Stimulated activated CD8-positive, alpha-beta memory T cell treated with anti-CD3 and anti-CD28 coated beads, Interleukin-2, amount 100 ng/mL, for 48 hours (primary cell): ENCODE measurements at places on chromosomes 7 and 10.

DNA sequence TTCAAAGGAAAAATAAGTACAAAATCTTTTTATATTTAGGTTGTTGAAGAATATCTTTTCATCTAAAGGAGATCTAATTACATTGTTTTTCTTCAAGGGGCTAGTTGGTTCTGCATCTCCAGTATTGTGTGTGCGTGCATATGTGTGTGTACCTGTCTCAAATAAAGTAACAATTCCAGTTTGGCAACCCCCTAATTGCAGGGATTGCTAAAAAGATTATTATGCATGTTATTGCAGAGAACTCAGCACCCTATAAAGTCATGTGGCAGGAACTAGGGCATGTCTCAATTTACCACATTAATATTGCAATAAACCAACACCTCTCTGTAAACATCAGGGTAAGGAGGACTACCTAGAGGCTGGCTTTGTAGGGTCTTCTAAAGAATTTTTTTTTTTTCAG is 37.0 kb downstream of the MRPS33 start:
- DNase-seq: no peak

DNA sequence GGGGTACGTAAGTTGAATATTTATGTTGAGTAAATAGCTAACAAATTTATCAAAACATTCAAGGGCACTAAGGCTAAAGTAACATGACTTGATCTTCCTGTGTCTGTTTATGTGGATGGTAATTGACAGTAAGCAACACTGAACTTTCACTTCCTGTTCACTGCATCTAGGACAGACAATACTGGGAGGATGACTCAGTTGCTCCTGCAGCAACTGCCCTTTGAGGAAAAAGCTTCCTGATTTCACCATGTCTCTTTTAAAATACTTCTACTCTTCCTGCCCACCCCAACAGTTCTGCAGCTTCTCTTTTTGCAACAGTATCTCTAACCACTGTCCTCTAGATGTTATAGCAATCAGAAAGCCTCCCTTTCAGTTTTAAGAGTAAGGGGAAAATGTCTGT is 76.6 kb upstream of the HGF start:
- no peak for DNase-seq

DNA sequence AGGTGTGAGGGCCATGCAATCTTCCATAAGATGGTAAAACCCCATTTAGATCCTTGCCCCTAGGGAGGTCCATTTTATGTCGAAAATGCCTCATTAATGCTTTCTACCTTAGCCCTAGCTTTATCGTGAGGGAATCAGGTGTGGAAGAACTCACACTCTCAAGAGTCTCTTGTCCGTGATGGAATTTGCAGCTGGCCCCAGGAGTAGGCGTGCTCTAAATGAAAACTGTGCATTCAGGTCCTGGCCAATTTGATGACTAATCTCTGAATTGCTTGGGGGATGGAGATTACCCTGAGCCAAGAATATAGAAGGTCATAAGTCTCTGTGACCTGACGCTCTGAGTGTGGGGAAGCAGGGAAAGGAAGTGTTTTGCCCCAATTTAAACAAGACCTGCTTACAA is 6.6 kb downstream of the C10orf90 start:
- no peak for DNase-seq

GRCh38 chr10:122142641-122143237 is 128.4 kb upstream of the BTBD16 start:
- peak; percentile 18 for DNase-seq

DNA sequence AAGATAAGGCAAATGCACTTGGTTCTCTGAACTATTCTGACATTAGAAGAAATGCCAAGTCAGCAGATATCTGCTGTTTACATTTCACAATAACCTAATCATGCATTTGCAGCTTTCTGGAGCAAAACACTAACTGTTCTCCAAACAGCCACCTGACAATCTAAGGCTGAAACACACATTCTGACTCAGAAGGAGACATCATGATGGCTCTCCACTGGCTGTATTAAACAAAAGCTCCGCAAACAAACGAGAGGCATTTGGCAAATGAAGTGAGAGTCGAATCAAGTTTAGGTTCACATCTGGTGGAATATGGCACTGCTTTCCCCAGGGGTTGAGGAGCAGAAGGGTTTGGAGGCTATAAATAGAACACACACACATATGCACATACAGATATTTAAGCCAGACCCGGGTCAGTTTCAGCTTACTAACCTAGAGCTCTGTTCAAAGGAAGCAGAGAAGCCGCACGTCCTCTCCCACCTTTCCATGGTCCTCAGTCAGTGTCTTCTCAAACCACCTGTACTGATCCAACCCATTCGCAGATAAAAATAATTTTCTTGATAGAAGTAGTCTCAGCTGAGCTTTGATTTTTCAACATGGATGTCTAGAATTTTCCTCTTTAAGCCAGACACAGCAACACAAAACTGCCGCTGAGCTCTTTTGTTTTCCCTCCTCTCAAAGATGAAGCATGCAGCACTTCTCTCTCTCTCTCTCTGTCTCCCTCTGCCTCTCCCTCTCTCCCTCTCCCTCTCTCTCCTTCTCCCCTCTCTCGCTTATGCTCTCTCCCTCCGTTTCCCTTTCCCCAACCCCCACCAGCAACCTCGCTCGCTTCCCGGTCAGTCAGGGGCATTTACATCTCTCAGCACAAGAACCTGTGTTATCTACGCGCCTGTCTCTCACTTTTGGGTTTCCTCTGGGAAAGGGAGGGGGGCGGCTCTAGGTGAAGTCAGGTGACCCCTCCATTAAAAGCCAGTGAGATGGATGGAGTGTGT is 682.8 kb downstream of the MAGI2 start:
- DNase-seq: no peak

DNA sequence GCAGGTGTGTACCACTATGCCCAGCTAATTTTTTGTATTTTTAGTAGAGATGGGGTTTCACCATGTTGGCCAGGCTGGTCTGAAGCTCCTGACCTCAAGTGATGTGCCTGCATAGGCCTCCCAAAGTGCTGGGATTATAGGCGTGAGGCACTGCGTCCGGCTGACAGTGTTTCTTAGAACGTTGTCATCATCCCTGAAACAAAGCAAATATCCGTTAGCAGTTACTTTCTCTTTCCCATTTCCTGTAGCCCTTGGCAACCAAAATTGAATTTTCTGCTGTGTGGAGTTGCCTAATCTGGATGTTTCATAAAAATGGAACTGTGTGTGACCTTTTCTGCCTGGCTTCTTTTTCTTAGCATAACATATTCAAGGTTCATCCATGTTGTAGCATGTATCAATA is 22.4 kb downstream of the ZNF33A start:
- DNase-seq: no peak

GRCh38 chr7:105118612-105119600 is 104.9 kb downstream of the KMT2E start:
- DNase-seq: no peak

DNA sequence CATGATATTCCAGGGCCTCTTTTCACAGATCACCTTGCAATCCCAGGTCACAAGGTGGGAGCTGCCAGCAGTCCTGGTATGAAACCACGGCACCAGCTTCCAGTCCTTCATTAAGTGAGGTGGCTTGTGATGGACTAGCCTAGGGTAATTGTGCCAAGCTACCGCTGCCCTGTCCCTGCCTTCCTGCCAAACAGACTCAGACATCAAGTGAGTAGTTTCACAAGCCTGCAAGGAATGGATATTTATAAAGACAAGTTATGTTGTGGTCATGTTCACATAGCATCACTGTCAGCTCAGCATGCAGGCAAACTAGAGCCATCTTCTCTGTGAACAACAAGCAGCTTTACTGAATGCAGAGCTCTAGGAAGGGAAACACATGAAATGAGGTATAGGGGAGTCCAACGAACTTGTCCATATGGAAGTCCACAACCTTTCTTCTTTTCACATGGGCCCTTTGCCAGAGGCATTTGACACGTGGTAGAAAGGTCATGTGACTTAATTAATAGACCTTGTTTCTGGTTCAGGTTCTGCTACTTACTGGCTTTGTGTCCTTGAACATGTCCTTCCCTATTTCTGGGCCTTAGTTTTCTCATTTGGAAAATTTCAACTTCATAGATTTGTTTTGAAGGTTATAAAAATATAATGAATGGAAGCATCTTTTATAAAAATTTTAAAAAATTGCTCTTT is 1061.2 kb downstream of the KCNMA1 start:
- DNase-seq: no peak
